ENCODE measurements at places on chromosomes 16 and 17.

GRCh38 chr17:45108051-45108450 lies 24.3 kb downstream of the PLCD3 start:
- no peak for DNase-seq

DNA sequence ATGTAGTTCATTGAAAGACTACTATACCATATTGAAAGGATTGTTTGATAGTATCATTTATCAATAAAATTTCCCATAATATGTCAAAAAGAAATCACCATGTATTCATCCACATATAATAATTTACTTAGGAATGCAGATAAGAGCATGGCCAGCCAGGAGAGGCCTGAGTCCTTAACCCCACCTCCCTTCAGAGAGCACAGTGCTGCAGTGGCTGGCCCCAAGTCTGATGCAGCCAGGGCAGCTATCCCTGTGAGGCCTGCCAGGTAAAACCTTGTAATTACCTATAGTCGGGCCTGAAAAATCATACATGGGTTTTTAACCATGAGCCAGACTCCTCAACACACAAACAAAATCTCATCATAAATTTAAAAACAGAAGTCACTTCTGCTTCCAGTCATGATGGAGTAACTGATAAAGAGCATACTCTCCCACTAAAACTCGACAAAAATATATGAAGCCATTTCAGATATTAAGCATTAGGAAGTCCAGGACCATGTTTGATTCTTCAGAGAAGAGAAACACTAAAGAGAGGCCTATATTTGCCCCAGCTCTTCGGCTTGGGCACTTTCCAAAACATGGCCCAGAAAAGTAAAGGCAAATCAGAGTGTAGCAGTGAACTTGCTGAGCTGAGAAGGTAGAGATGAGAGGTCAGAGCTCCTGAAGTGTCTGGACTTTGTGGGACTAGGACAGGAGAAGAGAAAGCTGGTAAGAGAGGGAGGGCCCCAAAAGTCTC lies 40.9 kb upstream of the CCNF start:
- no peak for DNase-seq

- peak; percentile 26 for DNase-seq
Measured at GRCh38 chr17:35460354-35460851, 11.8 kb upstream of the SLFN13 start.

DNA sequence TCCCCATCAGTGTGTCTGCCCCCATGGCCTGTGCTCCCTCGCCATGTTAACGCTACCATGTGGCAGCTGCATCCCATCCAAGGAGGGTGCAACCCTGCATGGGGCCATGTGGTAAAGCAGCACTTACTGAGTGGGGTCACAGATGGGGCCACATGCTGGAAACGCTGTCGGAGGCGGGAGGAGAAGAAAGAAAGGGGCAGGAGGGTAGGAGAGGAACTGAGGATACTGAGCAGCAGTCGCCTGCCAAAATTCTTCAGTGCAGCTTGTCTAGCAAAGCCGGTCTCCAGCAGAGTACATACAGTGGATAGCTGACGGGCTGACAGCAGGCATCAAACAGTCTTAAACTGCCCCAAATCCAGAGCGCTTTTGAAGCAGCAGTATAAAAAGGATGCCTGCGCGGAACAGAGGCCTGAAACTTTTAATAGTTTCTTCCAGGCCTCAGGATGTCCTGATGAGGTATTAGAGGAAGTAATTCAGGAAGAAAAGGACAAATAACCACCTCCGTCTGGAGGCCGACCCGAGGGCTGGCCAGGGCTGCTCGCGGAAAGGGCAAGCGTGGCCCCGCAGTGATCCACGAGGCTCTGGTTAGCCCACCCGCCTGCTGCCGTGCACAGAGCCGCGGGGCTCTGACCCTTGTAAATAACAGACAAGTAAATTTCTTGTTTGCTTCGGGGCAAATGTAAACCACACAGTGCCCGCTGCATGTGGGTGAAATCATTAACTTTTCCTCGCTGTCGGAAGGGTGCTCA lies 149.0 kb downstream of the CCDC182 start:
- DNase-seq: no peak

GRCh38 chr17:83195330-83196023 lies 116.1 kb downstream of the METRNL start:
- no peak for DNase-seq

DNA sequence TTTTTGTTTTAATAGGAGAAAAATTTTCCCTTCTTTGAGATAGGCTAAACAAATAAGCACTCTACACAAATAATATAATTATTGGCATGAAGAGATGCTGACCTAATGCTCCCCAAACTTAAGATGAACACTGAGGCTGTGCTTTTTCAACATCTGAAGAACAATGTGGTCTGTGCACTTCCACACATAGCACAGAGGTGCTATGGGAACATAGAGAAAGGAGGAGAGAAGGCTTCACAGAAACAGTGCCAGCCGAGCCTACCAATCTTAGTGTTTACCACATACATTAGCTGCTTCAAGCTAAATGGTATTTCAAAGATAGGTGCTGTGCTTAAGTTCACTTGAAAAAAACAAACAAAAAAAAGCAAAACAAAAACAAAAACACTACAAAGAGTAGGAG lies 72.4 kb downstream of the MYH10 start:
- no peak for DNase-seq

GRCh38 chr16:78768226-78768625 lies 668.8 kb downstream of the WWOX start:
- DNase-seq: no peak

DNA sequence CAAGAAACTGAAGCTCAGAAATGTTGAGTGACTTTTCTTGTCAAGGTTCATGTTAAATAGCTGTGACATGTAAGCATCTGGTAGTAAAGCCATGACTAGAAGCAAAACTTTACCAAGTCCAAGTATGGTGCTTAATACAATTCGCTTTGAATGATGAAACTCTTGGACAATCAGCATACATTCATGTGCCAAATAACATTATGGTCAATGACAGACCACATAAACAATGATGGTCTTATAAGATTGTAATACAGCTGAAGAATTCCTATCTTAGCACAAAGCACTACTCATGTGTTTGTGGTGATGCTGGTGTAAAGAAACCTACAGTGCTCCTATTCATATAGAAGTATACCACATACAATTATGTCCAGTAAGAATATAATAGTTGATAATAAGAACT lies 97.1 kb upstream of the RPRML start:
- DNase-seq: no peak

- DNase-seq: no peak
Measured at GRCh38 chr16:49706620-49707355, 149.1 kb downstream of the ZNF423 start.

- DNase-seq: no peak
Measured at GRCh38 chr17:34220045-34220751, 34.9 kb upstream of the CCL2 start.

GRCh38 chr17:7141824-7142223 lies 27.2 kb upstream of the ASGR2 start:
- DNase-seq: no peak

DNA sequence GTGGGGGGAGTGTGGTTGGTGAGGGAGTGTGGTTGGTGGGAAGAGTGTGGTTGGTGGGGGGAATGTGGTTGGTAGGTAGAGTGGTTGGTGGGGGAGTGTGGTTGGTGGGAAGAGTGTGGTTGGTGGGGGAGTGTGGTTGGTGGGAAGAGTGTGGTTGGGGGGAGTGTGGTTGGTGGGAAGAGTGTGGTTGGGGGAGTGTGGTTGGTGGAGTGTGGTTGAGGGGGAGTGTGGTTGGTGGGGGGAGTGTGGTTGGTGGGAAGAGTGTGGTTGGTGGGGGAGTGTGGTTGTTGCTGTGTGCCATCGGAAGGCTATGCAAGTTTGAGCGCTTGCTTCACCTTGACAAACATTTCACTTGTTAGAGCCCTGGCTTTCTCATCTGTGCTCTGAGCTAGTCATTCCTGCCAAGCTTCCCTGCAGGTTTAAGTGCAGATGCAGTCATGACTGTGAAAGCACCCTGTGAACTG lies 20.1 kb downstream of the MINK1 start:
- DNase-seq: no peak

- DNase-seq: no peak
Measured at GRCh38 chr17:15255713-15256454, 9.2 kb downstream of the PMP22 start.

DNA sequence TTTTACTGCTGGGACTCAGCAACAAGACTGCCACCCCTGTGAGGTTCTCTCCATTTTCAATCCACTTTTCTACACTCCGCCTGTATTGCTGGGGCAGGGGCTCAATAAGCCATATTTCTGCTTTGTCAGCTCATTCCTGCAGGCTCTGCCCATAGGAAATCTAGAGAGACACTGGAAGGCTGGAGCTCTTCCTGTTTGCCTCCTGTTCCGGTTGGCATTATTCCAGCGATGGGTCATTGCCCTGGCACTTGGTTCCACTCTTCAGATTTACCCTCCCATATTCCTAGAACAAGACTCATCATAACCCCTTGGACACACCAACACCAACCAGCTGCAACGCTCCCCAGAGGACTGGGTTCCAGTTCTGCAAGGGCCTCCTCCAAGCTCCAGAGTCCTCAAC lies 210.4 kb downstream of the CA10 start:
- no peak for DNase-seq

GRCh38 chr17:2521257-2521656 lies 9.6 kb upstream of the METTL16 start:
- DNase-seq: no peak

- DNase-seq: no peak
Measured at GRCh38 chr17:9878786-9879525, 26.1 kb downstream of the RCVRN start.

- DNase-seq: no peak
Measured at GRCh38 chr16:17557949-17558348, 87.2 kb upstream of the XYLT1 start.

GRCh38 chr17:13981881-13982280 lies 87.4 kb upstream of the COX10 start:
- DNase-seq: no peak

- DNase-seq: no peak
Measured at GRCh38 chr16:14958323-14958600, 16.6 kb upstream of the PDXDC1 start.

GRCh38 chr16:5463820-5464219 lies 366.2 kb upstream of the EEF2KMT start:
- DNase-seq: no peak

DNA sequence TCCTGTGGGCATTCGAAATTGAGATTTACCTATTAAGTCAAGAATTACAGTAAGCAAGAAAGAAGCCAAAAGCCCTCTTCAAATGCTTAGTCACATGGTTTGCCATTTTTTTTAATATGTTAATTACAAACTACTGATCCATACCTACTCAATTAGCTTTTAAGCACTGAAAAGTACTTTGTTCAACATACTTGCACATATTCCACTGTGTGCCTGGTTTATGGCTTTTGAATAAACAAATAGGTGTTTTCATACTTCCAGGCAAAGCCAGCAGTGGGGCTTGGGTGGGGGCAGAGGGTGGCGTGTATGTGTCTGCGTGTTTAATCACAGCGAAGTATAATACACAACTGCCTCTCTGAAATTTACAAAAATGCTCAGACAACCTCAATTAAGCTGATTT lies 51.4 kb downstream of the GAS7 start:
- DNase-seq: no peak

DNA sequence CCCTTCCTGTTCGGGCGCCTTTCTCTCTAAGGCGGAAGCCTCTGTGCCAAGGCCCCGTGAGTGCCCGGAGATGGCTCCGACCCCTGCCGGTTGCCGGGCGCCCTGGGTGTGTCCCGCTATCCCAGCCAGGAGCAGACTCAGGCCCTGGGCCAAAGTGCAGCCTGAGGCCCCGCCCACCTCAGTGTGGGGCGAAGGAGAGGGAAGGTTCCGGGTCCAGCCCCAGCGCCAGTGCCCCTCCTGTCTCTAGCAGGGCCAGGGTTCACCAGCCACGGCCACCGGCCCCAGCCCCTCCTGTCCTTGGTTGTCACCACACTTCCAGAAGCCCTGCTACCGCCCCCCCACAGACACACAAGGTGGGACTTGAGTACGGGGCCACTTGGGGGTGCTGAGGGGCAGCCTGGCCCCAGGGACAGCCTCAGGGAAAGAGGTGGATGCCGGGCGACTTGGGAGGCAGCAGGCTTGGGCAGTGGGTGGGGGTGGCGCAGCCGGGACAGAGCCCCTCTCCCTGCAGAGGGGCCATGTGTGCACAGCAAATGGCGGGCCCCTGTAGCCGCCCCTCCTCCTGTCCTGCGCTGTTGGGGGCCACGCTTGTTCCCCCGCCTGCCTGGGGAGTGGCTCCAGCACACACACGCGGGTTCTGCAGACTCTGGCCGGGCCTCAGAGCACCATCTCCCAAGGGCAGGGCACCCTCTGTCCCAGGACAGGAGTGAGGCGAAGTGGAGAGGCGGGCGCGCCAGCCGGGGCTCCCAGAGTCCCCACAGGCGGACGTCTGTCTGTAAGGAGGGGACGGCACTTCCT lies 6.0 kb downstream of the C1QTNF8 start:
- DNase-seq: no peak

GRCh38 chr17:39236981-39237441 lies 11.3 kb upstream of the STAC2 start:
- no peak for DNase-seq

DNA sequence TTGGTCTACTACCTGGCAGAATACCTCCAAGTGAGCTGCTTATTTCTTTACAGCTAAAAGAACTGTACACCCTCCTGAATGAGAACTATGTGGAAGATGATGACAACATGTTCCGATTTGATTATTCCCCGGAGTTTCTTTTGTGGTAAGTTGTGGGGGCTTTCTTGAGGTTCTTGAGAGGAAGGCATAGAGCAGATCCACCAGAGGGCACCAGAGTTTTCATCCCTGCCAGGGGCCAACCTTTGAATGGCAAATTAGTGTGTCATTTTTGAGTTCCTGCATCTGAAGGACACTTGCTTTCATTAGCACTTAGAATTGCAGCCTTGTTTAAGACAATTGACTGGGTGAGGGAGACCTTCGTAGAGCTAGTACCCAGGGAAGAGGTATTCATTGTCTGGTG lies 35.0 kb downstream of the NMT1 start:
- DNase-seq: no peak

DNA sequence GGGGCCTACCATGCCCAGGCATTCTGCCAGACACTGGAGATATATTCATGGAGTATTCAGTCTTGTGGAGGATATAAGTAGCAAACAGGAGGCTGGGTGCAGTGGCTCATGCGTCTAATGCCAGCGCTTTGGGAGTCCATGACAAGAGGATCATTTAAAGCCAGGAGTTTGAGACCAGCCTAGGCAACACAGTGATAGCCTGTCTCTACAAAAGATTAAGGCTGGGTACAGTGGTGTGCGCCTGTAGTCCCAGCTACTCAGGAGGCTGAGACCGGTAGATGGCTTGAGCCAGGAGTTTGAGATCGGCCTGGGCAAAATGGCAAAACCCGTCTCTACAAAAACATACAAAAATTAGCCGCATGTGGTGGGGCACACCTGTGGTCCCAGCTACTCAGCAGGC lies 37.7 kb upstream of the CDH3 start:
- no peak for DNase-seq

GRCh38 chr17:66985338-66986237 lies 21.1 kb downstream of the CACNG4 start:
- no peak for DNase-seq

Measured in NCI-H187 treated with DMSO at 0.1 percent for 48 hours (cell line).